ENCODE measurements at places on chromosomes 11 and 22.

- no peak for DNase-seq
Observed at GRCh38 chr11:69821511-69822040, 2.4 kb upstream of the FGF3 start.

DNA sequence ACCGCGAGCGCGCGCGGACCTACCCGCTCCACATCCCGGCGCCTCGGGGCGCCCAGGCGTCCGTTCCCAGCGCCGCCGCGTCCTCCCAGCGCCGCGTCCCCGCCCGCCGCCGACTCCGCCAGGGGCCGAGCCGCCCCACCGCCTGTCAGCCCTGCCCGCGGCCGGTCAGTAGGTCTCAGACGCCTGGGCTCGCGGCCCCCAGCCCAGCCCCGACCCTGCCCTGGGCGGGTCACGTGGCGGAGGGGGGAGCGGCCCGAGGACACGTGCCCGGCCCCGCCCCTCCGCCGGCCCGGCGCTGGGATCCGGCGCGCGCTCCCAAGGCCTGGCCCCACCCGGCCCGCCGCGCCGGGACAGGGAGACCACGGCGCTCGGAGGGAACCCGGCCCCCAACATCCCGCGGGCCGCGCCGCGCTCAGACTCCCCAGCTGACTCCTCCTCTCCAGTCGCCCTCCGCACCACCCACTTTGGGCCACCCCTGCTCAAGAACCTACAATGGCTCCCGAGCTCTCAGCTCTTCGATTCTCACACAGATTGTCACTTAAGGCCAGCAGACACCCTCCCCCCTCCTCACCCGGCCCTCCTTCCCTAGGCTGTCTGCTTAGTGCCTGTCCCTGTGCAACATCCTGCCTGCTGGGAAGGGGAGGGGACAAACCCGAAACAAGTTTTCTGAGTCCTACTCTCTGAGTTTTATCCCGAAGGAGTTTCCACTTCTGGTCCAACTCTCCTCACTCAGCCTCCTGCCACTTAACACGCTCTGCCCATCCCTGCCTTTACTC lies at the start of gene RAB3IL1:
Gene RAB3IL1 (minus strand): TSS at position 233 of the 776 bp plus-strand sequence. CDS start 199 bp downstream, at position 34.
- no peak for DNase-seq

- DNase-seq, result no peak
Observed at GRCh38 chr11:105953886-105954285, 68.2 kb downstream of the MSANTD4 start.

GRCh38 chr22:43237280-43237679 lies 50.3 kb upstream of the TTLL12 start:
- DNase-seq, result no peak

GRCh38 chr11:23688835-23689234 lies 808.0 kb upstream of the LUZP2 start:
- no peak for DNase-seq

- DNase-seq, result no peak
Observed at GRCh38 chr22:42078469-42079318, 806 bp upstream of the SMDT1 start.

GRCh38 chr11:63686926-63687325 lies 5.6 kb downstream of the RTN3 start:
- no peak for DNase-seq
